ENCODE measurements at places on chromosomes 7 and 10. TPM values are rescaled to one million over a fixed set of nuclear protein-coding genes. Genes with fewer than 3 reads are reported as not detected.

- DNase-seq: no peak
Observed at GRCh38 chr10:5775685-5776084, 37.5 kb downstream of the GDI2 start.

DNA sequence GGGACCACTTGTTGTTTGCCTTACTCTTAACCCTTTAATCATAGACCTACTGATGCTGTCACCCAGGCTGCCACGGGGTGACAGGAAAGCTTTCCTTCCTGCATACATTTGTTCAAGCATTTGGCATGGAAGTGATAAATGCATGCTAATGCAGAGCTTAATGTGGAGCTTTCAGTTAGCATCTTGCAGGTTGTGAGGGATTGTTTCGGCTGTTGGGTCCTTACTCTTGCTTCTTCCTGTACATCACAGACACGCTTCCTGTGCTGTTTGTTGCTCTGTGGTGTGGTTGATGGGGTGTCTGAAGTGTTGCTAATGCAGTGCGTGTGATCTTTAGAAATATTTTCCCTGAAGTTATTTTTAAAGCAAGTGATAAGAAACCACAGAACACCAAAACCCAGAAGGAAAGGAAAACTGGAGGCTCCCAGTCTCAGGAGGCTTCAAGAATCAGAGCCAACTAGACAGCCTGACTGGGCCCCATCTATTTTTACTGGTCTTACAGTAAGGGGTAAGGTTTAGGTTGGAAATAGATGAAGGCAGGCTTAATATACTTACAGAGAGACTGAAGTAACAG is 143.1 kb downstream of the CHN2 start:
- DNase-seq: no peak

GRCh38 chr10:49569031-49569631 is 30.2 kb upstream of the ERCC6 start:
- no peak for DNase-seq

GRCh38 chr10:110747609-110748464 is 103.7 kb downstream of the RBM20 start:
- no peak for DNase-seq

GRCh38 chr7:5234852-5235831 is 45.1 kb downstream of the WIPI2 start:
- peak; percentile 35 for DNase-seq

DNA sequence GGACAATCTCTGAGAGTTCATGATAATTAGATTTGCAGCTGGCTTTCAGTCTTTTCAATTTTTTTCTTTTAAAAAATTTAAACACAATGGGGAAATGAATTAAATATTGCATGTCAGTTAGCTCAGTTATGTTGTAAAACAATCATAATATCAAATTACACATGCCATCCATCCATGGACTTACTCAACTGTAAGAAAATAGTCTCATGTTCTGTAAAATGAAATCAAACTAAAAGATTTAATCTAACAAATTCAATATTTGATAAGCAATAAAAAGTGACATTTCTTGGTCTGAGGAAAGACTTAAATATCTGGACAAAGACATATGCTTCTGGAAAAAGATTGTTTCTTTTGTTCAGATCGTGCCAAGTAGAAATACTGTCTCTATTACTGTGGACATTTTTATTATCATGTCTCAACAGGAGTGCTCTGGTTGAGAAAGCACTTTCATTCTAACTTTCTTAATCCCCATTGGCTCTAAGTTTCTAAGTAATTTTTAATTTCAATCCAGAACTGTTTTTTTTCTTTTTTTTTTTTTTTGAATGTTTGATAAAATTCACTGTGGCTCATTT is 179.2 kb upstream of the FAM3C start:
- no peak for DNase-seq

DNA sequence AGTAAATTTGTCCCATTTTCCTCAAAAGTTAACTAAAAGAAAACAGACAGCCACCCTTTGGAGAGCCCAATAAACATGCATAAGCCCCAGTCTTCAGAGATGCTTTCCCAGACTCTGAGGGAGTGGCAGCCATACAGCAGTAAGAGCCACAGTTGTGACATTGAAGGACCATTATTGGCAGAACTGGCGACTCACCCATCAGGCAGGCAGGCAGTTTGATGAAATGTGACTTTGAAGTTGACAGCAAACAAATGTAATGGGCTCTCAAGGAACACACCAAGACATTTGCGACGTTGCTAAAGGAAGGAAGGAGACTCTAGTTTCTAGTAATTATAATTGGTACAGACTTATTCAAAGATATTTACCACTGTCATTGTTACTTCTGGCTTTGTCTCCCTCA is 287.5 kb upstream of the PHYHIPL start:
- no peak for DNase-seq

GRCh38 chr7:37076668-37077067 is 352.4 kb upstream of the AOAH start:
- no peak for DNase-seq

- no peak for DNase-seq
Observed at GRCh38 chr7:447523-447922, 72.1 kb downstream of the PDGFA start.

- no peak for DNase-seq
Observed at GRCh38 chr7:153939177-153939576, 113.0 kb upstream of the DPP6 start.

- DNase-seq: no peak
Observed at GRCh38 chr7:106222545-106222944, 62.2 kb downstream of the NAMPT start.

DNA sequence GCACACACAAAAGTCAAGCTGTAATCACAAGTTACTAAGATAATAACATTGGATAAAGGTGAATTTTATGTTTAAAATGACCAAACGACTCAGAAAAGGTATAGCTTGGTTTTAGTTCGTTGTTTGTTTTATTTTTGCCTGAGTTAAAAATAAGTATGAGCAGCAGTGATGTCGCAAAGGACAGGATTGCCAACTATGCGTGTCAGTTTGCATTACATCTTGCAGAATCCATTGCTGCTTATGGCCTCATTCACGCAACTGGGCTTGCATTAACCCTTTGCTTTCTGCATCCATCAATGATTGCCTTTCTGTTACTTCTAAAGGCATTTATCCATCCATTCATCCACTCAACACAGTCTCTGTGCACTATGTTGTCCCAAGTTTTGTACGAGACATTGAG is 389.6 kb downstream of the DPP6 start:
- DNase-seq: no peak

DNA sequence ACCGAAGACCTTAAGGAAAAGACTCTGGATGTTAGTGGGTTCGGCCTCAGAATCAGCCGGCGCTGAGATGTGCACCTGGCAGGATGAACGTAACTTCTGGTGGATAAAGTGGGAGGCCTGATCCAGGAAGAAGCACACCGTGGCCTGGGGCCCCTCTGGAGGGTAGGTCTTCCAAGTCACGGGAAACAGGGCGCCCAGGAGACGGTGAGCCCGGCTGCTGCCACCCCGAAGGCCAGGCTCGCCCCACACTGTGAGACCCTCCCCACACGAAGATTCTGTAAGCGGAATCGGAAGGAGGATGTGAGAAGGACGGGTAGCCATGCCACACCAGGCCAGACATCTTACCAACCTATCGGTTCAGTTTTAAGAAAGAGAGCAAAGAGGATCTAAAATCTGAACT is 279.0 kb downstream of the DNAJB6 start:
- DNase-seq: no peak

DNA sequence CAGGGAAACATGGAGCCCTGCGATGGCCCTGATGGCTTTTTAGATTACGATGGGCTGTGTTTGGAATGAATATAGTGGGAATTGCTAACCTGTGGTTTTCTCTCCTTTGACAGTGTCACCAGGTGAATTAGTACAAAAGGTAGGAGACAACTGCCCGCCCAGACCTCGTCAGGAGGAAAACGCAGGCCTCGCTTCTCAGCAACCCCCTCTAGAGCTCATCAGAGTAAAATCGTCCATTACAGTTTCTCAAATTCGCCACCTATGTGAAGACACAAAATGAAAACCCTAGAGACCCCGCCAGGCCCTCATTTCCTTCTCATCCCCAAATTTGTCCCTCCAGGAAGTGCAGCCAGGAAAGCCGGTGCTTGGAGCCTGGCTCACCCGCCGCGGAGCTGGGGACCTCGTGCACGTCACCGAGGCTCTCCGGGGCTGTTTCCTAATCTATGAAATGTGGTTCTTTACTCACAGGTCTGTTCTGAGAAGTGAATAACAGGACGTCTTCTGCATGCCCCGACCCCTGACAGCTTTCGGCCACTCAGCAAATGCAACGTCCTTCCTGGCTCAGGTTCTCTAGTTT is 143.7 kb downstream of the VIPR2 start:
- DNase-seq: no peak

DNA sequence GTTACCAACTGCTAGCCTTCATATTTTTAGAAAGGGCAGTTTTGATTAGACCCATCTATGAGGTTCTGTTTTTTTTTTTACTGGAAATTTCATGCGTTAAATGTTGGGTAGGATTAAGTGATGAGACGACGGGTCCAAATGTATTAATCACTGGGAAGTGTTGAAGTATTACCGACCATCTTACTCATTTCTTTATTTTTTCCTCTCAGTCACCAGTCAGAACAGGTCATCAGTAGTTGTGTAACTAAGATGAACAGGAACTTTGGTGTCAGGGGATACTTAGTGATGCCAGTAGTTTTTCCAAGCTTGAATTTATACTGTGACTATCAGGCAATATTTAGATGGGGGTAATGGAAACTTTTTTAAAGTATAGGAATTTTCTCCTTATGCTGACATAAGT is 14.2 kb downstream of the TFAM start:
- no peak for DNase-seq

DNA sequence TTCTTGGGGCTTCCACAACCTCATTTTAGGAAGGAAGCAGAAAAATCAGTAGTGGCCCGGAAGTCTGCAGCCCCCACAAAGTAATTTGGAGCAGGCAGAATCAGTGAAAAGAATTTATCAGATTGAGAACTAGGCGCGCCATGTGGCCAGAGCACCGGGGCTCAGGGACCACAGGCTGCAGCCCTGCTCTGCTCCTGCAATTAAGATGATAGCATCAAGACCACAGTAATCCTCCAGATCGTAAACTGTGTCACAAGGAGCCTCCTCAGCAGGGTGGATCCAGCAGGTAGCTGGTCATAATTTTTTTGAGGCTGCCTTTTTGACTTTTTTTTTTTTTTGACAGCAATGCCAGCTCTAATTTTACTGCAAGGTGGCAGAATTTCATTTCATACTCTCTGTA is 209.0 kb upstream of the ZMIZ1 start:
- DNase-seq: no peak

DNA sequence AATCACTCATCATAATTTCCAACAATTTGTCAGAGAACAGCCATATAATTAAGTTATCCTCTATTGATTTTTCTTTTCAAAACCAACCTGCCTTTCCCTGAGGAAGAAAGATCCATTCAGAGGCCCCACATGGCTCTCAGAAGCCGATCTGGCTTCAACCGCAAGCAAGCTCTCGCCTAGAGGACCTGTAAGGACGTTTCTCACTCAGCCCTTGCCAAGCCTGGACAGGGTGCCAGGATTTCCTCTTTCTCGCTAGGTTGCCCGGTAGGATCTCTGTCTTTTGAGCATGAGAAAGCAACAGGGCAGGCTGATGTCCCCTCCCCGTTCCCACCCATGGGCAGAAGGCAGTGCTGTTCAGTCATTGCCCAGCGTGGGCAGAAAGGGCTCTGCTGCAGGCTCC is 13.0 kb downstream of the AIFM2 start:
- no peak for DNase-seq

DNA sequence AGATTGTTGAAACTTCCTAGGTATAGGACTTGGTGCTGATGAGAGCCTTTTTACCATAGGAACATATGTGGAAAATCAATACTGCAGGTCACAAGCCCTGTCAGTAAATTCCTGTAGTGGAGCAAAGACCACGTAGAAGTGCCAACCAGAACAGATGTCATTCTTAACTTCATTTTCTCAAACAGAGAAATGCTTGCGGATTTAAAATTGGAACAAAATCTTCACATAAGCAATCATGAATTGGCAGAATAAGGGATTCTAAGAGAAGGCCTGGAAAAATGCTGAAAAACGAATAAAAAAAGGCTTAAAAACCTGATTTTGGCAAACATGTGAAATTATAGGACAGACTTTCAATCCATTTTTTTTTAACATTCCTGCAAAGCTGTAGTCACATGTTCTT is 80.8 kb upstream of the SMIM30 start:
- no peak for DNase-seq

- DNase-seq: no peak
Observed at GRCh38 chr7:46233585-46234329, 312.7 kb upstream of the IGFBP3 start.

DNA sequence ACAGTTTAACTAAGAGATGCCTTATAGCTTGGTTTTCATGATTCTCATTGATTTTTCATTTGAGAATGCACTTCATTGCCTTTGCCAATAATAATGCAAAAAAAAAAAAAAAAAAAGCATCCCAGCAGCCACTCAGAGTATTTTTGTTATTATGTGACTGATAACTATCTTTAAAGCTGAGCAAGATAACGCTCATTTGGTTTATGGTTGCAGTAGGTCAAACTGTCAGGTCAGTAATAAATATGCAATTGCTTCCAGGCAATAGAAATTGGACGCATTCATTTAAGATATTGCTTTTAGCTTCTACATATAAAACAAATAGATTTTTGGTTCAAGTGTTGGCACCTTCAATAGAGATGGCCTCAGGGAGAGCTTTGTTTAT is 215.1 kb downstream of the PRPF18 start:
- no peak for DNase-seq

Gene INMT
- total RNA-seq: 164 TPM

Gene SEMA3E
- total RNA-seq: 4.1 TPM

Gene A1CF
- not detected for total RNA-seq

Gene ACTL6B
- total RNA-seq: not detected

Gene PRLHR
- not detected for total RNA-seq

Gene SLC25A28
- total RNA-seq: 55.8 TPM

Gene MYPN
- total RNA-seq: not detected

Gene AFAP1L2
- 6.7 TPM for total RNA-seq

Gene MAGI2
- total RNA-seq: 7.5 TPM

Gene ATOH7
- not detected for total RNA-seq

Gene PLEKHS1
- 4.7 TPM for total RNA-seq

Gene CYP2C18
- 0.47 TPM for total RNA-seq

Gene ADCY1
- total RNA-seq: 0.55 TPM

Gene NFE2L3
- 4.9 TPM for total RNA-seq

Gene UPK3BL2
- total RNA-seq: 22.0 TPM

Gene TMEM254
- total RNA-seq: 18.2 TPM

Gene COL13A1
- total RNA-seq: 4.0 TPM

Gene CCDC7
- total RNA-seq: 20.5 TPM

Gene STK31
- 1.3 TPM for total RNA-seq

Gene NYAP1
- total RNA-seq: 0.55 TPM

Data from left lung (tissue), 14 donors.